ENCODE measurements at places on chromosomes 7 and 10.

DNA sequence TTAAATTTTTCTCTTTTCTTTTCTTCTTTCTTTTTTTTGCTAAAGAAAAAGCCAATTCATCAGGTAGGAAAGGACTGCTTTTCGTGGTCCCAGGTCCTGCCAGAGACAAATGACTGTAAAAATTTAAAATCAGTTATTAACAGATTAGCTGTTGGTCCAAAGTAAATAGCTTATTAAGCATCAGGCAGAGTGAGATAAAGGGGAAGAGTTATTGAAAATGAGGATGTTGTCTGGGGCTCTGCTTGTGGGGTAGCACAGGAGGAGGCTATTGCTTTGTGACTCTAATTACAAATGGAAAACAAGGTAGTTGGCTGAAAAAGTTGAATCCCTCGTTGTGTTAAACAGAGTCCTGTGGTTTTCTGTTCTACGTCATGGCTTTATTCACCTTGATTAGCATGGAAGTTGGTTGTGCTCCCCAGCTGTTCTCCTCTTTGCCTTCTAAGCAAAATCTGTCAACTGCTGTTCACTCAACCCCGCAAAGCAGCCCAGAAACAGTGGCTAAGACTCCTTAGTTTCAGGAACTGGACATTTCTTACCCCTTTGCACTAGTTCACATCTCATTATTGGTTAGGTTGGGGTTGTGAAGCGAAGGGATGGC lies 128.9 kb downstream of the SNX10 start:
- no peak for DNase-seq

GRCh38 chr7:144659211-144659610 lies 176.6 kb downstream of the TPK1 start:
- no peak for DNase-seq

DNA sequence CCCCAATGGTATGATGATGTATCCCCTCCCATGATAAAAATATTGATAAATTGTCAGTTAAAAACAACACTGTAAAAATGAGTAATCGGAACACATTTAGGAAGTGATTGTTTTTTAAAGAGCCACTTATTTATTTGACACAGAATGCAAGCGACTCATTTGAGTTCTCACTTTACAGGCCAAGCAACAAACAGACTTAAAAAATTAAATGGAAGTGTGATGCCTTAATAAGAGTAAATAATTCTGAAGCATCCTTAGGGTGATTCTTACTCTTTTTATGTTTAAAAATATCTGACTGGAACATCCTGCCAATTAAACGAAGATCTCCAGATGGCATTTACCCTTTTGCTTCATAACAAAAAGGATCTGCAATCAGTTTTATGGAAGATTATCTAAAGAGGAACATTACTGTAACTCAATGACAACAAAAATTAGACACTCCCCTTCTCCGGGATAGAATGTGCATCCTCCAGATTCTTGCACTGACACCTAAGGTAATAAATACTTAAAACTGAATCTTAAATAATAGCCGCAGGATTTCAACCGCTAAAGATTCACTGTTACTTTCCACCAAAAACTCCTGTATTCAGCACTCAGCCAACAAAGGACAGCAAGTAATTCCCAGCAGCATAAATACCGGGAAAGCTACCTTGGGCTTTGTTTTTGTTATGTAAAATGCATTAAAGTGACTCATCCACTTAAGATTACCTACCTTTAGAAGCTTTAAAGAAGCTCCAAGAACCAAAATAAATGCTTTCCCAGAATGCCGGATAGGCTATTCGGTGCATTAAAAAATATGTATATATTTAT lies 1.7 kb downstream of the CACNA2D1 start:
- no peak for DNase-seq

GRCh38 chr10:29908962-29909361 lies 150.4 kb downstream of the JCAD start:
- DNase-seq, result no peak

DNA sequence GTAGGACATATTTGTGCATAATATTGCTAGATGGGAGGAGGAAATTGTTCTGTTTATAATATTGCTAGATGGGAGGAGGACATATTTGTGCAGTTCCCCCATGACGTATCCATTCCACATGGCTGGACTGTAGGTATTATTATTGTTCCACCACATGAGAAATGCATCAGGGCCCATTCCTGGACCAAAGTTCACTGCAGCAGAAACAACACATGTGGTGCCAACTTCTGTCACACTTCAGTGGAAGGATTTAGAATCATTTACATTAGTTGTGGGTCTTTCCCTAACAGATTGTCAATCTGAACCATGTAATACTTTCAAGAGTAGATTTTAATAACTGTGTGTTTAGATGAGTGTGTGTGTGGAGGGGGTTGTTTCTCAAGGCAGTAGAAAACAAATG lies 32.7 kb upstream of the MACC1 start:
- DNase-seq, result no peak

DNA sequence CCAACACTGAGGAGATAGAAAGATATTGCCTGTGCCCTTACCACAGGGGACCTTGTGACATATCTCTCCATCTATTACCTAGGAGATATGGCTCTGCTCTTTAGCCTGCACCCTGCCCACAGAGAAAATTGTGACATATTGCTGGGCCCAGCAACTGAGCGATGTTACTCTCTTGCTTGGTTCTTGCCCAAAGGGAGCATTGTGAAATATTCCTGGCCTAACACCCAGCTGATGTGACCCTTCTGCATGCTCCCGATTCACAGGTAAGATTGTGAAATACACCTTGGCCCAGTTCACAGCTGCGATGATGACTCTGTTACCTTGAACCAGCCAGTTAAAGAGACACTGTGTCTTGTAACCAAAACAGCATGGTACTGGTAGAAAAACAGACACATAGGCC lies 37.2 kb upstream of the ZNF107 start:
- DNase-seq, result no peak

- no peak for DNase-seq
These were observed 112.8 kb downstream of the CDK14 start for GRCh38 chr7:90708841-90709317.

- no peak for DNase-seq
These were observed 643.5 kb upstream of the DPP6 start for GRCh38 chr7:153408360-153409335.

DNA sequence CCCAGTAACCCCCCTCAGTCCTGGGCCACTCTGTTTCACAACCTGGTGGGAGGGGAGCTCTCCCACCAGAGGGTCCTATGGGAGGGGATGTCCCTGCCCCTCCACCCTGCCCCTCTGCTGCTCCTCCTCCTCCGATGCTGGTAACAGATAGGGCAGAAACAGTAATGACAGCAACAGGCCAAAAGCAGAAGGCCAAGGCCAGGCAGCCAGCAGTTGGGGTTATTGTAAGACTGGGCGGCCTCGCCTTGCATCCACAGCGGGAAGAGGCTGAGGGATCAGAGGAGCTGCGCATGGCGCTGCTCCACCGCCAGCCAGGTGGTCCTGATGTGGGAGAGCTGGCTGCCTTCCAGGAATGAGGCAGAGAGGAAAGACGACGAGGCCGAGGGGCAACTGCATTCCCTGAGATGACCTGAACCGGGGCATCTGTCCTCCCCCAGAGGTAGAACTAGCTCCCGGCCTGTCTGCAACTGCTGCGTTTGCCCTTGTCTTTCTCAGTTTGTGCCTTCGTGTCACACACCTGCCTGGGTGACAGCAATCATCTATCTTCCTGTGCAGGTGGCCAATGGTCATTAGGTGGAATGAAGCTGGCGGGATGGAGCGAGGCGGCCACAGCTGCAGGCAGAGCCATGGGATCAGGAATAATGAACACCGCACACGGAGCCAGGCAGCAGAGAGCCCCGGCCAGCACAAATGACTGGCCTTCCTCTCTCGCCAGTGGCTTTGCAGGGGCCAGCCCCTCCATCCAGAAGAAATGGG lies 54.0 kb upstream of the CACUL1 start:
- DNase-seq, result no peak

DNA sequence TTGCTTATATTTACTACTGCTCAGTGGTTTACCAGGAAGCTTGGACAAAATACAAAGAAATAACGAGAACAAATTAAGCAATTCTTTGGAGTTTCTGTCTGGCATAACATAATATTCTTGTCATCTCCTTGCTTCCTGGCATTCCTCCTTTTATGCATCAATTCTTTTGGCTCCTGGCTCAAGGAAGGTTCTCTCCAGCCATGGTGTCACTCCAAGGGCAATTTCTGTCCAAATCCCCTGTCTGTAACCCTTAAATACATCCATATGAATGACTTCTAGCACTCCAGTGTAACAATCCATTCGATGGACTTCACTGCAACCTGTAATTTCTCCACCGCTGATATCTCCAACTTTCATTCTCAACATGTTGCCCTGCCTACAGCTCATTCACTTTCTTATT lies 617.7 kb upstream of the ANKRD30A start:
- DNase-seq, result no peak

GRCh38 chr7:122686360-122686878 lies 12.5 kb downstream of the RNF133 start:
- DNase-seq, result no peak

- DNase-seq, result no peak
These were observed 42.2 kb upstream of the HSPB1 start for GRCh38 chr7:76260171-76260703.

DNA sequence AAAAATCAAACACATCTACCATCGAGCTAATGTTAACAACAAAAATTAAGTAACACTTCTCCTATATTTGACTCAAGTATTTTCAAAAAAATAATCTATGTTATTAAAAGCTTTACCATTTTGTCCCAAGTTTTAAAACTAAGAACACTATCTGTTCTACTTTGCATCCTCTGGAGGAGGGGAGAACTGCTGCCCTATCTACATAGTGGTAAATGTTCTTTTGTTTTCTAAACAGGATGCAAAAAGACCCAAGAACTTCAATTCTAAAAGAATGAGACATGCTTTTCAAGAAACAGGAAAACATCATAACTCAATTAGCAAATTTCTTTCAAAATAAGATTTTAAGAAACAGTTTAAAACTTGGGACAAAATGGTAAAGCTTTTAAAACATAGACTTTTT lies 14.8 kb downstream of the SLC26A3 start:
- DNase-seq, result no peak

DNA sequence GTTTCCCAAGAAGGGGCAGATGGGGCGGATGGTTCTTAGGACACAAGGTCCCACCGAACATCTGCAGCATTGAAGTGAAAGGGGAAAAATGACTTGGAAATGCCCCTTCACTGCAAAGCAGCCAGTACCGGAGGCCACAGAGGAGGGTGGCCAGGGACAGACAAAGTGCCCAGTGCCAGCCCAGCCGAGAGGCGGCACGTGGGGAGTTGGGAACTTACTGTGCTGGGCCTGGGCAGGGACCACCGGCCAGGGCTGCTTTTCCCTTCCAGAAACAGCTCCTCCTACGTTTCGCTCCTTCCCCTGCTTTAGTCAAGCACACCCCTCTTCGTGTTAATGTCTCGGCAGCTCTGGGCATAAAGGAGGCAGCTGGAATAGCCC lies 129.2 kb downstream of the TNS3 start:
- DNase-seq, result no peak

DNA sequence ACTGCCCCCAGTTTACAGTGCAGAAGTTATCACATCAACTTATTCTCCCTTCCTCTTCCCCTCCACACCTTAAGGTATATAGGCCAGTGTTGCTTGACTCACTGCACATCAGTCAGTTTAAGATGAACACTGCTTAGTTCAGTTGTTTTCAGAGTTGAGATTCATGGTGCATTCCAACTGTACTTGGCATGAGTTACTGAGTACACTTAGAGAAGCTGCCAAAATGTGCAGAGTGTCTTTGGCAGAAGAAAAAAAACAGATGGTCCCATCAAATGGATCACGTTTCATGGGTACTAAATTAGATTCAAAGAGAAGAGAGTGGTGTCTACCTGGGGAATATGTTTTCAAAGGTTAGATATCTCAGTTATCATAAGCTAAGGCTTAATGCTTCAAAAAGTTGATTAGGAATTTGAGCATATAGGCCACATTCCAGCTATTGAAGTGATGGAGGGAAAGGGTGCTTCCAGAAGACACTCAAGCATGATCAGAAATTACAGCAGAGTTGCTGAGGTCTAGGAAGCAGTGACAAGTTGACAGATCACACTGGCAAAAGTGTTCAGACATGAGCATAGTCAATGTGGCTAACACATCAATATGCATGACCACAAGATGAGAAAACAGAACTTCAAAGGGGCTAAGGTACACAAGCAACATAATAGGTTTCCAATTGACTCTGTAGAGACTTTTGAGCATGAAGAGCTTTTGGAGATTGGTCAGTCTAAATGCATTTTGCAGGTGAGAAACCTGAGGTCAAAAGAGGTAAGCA lies 579.2 kb upstream of the CELF2 start:
- DNase-seq, result no peak

- DNase-seq, result no peak
These were observed 9.4 kb downstream of the NUDT5 start for GRCh38 chr10:12186323-12186722.

DNA sequence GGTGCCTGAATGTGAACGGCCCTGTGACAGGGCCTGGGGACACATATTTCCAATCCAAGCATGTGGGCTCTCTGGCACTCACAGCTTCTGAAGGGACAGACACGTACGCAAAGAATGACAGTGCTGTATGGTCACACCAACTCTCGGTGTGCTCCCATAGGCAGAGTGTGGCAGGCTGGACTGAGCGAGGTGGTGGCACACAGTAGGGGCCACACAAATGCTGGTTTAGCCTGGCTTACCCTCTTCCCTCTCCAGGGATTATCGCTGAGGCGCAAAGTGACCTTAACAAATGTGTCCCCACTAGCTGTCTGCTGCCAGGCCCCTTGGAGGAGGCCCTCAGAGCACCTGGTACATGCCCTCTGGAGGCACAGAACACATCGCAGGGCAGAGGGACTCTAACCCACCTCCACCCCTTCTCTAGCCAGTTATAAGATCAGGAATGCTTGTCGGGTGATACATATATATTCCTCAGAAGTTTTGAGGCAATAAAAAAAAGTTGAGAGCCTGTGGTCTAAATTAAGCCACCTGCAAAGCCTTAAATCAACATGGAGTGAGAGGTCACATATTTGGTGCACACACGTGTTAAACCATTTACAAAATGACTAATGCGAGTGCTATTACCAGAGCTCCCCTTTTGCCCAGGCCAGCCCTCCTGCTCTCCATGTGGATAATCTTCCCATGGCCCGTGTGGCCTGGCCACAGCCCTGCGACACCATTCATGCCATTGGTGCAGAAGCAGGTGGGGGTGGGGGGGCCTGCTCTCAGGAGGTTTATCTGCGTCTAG lies 262.8 kb upstream of the GRB10 start:
- DNase-seq, result no peak

Data from central memory CD8-positive, alpha-beta T cell (primary cell).